ENCODE measurements at places on chromosomes 4 and X.

DNA sequence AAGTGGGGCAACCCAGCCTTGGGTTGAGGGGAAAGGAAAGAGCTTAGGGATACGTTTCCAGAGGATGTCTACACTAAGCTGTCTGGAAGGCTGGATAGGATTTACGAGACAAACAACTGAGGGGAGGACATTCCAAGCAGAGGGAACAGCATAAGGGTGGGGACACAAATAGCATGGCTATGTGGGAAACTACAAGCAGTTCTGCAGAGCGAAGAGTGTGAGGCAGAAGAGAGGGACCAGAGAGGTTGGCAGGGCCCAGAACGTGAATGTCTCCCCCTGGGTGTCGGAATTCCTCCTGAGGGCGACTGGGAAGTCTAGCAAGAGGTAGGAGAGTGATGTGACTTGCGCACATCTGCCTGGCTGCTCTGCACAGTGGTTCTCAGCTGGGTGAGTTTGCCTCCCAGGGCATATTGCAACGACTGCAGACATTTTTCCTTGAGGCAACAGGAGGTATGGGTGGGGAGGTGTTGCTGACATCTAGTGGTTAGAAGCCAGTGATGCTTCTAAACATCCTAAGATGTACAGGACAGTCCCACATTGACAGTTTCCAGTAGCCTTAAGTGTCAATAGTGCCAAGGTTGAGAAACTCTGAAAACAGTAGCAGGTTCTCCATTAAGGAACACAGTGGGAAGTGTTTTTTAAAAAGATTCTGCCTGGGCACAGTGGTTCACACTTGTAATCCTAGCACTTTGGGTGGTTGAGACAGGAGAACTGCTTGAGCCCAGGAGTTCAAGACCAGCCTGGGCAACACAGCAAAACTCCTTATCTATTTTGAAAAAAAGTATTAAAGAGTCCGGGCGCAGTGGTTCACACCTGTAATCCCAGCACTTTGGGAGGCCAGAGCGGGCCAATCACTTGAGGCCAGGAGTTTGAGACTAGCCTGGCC is 9.2 kb downstream of the NDUFA1 start:
- peak; percentile 46 for DNase-seq

GRCh38 chr4:184854673-184855072 is 28.9 kb upstream of the ACSL1 start:
- DNase-seq = no peak

GRCh38 chrX:109830704-109831206 is 97.7 kb upstream of the ACSL4 start:
- peak; percentile 48 for DNase-seq

DNA sequence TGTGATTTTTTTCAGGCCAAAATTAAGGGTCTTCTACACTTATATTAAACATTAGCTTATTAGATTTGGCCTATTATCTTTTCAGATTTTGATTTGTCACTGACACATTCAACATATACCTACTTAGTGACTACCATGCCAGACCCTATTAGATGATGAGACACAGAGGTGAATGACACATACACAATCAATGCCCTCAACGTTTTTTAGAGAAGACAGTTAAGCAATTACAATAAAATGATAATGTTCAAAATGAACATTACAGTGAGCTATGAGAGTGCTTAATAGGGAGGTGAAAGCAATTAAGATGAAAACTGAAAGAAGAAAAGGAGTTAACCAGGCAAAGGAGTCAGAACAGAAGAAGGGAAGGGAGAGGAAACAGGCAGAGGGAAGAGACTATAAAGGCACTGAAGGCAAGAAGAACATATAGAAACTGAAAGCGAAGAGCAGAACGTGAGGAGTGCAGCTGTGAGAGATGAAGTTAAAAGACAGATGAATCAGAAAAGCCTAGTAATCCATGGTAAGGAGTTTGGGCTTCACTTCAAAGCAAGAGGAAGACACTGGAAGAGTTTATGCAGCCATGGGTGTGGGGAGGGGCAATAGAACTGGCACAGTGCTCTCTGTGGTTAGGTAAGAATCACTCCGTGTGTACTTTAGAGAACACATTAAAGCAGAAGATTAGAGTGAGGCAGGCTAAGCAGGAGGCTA is 119.0 kb downstream of the REELD1 start:
- no peak for DNase-seq

DNA sequence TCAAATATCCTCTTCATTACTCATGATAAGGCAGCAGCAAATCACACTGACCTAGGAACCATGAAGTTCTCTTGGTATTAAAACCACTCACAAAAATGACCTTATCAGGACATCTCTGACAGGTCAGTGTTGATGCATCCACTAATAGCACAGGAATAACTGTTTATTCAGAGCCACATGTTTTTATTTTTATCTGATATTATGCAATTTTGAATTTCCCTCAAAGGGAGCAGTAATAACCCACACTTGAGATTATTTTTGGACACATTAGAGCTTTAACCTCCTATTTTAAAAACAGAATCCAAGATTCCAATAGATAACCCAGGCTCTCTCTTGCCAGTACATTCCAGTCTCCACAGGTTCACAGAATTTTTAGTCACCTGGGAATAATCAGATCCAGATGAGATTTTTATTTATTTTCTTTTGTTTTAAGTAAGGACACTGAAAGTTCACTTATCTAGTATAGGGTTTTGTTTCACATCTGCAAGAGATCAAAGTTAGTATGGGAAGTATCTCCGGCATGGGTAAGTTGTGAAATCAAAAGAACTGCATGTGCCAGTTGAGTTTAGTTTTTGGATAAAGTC is 36.3 kb upstream of the MYOZ2 start:
- DNase-seq = peak; percentile 25

DNA sequence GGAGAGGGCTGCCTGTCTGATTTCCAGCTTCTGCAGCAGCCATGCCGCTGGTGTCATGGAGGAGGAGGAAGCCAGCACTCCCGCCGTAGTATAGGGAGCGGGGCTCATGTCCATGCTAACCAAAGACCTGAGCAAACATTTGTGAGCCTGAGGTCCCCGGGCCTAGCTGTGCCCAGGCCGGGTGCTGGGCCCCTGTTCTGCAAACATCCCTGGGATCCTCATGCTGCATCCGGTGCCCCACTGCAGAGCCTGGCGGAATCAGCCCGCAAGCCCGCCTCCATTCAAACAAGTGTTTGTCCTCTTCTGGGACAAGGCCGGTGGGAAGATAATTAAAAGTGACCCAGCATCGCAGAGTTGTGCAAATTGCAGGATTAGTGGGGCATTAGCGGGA is 106.3 kb downstream of the SORCS2 start:
- DNase-seq = no peak

DNA sequence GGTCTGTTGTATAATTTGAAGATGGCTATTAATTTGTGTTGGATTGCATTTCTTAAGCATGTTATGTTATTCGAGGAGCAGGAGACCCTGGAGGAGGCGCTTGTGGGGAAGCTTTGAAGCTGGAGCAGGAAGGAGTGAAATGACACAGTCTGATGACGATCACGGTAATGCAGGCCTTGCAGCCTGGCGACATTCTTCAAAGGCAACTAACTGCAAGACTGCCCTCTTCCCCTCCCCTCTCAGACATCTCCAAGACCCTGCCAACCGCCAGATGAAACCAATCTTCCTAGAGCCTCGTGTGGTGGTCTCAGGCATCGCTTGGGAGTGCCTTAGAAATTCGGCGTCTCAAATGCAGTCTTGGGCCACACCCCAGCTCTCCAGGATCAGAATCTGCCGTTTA is 16.1 kb downstream of the CLCN4 start:
- no peak for DNase-seq

DNA sequence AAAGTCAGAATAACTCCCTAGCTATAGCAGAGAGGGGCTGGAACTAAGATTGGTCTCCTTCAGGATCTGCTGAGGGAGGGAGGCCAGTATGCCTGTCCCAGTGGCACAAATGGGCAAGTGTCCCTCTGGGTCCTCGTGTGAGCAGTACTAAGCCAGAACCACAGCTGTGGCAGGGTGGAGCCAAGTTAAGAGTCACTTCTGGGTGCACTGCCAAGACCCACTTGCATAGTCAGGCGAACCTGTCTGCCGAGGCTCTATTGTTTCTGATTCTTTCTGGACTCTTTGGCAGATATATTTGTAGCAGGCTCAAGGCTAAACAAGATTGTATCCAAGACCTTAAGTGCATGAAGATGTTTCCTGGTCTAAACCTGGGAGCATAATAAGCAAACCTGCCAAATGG is 1123.7 kb upstream of the POU3F4 start:
- DNase-seq = no peak

DNA sequence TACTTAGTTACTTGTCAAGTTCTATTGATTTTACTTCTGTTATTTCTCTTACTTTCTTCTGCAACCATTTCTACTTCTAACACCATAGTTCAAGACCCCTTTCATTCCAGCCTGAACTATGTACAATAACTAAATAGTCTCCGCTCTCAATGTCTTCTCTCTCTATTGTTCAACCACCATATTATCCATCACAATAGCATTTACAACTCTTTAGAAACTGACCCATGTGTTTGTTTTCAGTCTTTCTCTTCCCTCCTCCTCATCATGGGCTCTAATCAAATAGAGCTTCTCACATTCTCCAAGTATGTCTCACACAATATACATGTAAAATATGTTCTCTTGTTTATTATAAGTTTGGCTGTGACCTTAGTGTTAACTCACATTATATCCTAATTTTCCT is 143.6 kb downstream of the ZAR1 start:
- DNase-seq = no peak

- no peak for DNase-seq
Measured at GRCh38 chr4:26062215-26062614, 148.2 kb downstream of the SMIM20 start.

- no peak for DNase-seq
Measured at GRCh38 chrX:131802836-131803626, 220.1 kb upstream of the STK26 start.

DNA sequence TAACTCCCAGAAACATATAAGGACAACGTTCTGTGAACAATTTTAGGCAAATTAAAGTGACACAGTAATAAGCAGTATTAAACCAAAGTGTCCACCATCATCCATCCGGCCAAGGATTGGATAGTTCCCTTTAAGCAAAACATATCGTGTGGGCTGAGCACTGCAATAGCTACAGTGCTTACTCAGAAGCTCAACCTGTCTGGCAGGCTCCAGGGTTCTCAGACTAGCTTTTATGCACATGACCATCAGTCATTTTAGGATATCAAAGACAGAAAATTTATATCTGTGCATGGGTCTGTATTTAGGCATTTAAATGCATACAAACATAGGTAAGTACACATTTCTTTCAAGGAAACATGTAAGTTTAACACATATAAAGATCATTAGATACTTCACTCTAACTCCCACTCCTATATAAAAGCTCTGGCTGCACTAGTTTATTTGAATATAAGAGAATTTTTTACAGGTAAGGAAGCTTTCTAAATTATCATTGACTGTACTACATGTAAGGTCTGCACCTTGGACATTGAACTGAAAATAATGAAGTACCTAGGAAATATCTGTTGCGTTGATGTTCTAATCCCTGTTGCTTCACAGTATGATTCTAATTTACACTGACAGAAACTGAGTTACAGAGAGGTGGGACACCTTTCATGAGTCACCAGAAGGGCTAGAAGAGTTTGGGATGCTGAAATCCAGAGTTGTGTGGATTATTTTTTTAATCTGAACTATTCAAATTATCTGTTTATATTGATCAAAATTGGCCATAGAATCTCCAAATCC is 67.6 kb downstream of the ELOVL6 start:
- no peak for DNase-seq

GRCh38 chr4:70236125-70236524 is 6.3 kb upstream of the CSN3 start:
- DNase-seq = no peak

DNA sequence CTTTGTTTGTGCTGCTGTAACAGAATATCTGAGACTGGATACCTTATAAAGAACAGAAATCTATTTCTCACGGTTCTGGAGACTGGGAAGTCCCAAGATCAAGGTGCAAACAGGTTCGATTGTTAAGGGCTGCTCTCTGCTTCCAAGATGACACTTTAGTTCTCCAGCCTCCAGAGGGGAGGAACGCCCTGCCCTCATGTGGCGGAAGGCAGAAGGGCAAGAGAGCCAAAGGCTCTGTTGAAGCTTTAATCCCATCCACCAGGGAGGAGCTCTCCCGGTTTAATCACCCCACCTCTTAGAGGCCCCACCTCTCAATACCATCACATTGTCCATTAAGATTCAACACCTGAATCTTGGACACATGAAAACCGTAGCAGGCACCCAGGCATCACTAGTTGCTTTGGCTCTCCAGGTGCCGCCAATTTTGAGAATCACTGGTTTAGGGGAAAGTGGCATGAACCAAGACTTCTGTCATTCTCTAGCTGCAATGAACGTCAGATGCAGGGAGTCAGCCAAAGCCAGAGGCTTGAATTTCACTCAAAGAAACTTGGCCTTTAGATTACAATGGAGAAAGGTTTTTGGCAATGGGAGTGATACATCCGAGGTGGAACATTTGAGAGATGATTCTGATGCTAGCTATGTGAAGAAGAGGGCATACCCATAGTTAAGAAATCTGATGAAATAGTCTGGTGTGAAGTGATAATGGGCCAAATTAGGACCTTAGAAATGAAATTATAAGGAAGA is 15.7 kb downstream of the FHL1 start:
- DNase-seq = peak; percentile 34

- DNase-seq = no peak
Measured at GRCh38 chr4:123709336-123709735, 312.7 kb downstream of the SPRY1 start.

GRCh38 chrX:63784346-63784901 is 590 bp downstream of the ARHGEF9 start:
- no peak for DNase-seq

GRCh38 chr4:164379694-164380093 is 374.2 kb upstream of the SMIM31 start:
- DNase-seq = no peak

GRCh38 chrX:13239272-13239671 is 80.6 kb downstream of the ATXN3L start:
- DNase-seq = no peak

DNA sequence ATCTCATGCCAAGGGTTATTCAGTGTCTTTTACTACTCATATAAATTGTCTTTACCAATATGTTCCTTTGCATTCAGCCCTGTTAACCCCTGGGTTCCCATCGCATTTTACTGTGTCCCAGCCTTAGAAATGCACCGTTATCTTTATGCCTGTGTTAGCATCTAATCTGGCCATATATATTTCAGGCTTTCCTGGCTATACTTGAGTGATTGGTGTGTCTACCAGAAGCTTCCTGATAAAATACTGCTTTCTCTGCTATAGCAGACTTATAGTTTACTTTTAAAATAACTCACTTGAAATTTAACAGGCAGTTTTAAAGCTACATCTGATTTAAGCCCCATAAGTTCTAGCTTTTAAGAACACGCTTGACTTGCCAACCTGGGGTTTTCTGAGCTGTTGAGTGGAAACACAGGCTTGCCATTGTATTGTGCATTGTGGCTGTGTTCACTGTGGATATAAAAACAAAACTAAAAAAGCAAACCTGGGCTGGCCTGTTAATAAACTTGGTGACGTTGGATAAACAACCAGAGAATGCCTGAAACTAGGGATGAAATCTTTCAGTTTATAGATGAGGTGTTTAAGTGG is 185.3 kb upstream of the TAPT1 start:
- no peak for DNase-seq

Data from kidney glomerular epithelial cell (primary cell).